Activated gamma-delta T cell treated with Interleukin-2 at 50 U/mL for 16 hours (primary cell): ENCODE measurements at places on chromosomes 1 and 21.

GRCh38 chr1:47507144-47507543, 69.3 kb downstream of the FOXD2 start:
- DNase-seq: no peak

- no peak for DNase-seq
These were observed 7.2 kb downstream of the TRIT1 start for GRCh38 chr1:39876144-39876543.

DNA sequence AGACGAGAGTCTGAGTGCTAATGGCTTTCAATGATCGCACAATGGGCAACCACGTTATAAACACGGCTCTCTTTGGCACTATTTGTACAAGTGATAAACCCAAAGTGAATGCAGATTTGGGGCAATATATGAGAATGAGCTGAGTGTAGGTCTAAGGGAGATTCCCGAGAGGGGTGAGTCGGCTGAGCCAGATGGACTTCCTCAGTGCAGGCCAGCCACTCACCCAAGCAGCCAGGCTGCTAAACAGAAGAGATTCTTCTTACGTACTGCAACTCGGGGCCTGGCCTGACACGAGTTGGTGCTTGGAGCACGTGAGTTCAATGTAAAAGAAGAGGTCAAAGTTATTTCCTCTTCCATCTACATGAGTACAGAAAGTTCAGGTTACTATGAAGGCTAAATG, 6.2 kb upstream of the MIXL1 start:
- DNase-seq: no peak

GRCh38 chr1:9538669-9539164, 548 bp upstream of the SLC25A33 start:
- DNase-seq: no peak

DNA sequence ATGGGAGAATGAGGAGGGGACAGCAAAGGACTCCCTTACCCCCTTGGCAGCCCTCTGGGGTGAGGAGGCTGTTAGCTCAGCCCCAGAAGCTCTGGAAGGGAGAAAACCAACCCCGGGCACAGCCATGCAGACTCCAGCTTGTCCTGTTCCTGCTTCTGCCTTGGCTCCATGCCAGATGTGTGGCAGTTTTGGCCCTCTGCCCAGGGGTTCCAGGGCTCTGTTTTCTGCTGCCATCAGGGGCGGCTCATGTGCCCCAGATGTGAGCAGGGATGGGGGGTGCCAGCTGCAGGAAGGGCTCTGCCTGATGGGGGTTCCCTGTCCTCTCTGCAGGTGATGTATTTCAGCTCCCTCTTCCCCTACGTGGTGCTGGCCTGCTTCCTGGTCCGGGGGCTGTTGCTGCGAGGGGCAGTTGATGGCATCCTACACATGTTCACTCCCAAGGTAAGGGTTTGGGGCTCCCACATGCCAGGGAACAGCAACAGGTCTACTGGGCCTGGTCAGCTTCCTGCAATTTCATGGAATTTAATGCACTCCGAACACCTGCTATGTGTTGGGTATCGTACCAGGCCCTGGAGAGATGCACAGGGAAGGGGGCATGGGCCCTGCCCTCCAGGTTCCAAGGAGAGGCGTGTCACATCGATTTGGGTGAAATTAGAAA, 26.1 kb downstream of the SLC6A17 start:
- no peak for DNase-seq

GRCh38 chr1:208235356-208235981, 8.7 kb downstream of the PLXNA2 start:
- no peak for DNase-seq

DNA sequence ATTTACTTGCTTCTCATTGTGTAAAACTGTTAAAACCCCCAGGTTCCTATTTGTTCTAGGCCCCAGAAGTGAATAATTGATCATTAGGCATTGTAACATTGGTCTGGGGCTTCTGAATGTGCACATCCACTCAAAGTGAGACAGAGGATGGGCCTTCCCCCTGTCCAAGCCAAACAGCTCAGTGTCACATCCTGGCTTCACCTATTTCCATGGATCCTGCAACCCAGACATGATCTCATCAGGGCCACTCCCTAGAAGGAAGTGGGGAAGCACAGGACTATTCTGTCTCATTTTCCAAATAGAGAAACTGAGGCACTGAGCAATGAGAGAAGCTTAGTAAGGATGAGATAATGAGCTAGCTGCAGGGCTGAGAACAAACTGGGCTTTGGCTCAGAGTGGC, 47.4 kb upstream of the TSPAN2 start:
- DNase-seq: no peak

DNA sequence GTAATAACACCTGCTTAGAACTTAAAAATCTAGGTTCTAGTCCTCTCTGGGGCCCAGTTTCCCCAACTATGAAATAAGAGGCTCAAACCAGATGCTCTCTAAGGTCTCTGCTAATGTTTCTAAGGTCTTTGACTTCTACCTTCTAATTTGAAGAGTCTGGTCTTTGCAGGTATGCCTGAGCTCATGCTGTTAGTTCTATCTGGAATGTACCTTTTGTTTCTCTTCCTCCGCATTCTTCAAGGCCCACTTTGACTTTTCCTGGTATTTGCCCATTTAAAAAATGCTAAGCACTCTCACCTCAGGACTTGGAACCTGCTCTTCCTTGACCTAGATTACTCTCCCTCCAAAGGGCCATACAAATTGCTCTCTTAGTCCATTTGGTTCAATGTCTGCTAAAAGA, 13.5 kb downstream of the SLC35D1 start:
- no peak for DNase-seq

DNA sequence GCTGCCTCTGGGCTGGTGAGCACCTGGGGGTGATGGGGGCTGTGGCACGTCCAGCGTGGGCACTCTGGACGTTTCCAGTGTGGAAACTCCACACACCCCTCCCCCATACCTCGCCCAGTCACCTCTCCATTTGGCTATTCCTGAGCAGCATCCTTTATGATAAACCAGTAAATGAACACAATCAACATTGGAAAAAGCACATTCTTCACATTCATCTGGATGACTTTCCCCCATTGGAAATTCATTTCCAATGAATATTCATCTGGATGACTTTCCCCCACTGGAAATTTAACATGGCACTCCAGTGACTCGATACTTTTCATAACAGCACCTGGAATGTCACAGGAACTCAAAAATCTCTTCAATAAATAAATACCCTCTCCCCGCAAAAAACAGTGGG, 104.8 kb upstream of the KRTAP19-8 start:
- DNase-seq: no peak

DNA sequence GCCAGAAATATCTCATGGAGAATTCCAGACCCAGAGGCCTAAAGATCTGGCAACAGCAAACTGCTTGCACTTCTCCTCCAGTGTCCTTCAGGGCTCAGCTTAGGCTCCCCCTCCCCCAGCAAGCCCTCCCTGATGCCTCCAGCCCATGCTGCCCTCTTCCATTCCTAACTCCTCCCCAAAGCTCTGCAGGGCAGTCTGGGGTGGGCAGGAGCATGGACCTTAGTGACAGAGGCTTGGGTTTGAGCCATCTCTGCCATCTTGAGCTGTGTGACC, 436.8 kb downstream of the PTPRU start:
- DNase-seq: no peak

GRCh38 chr1:7405844-7406500, 365.1 kb upstream of the VAMP3 start:
- no peak for DNase-seq

DNA sequence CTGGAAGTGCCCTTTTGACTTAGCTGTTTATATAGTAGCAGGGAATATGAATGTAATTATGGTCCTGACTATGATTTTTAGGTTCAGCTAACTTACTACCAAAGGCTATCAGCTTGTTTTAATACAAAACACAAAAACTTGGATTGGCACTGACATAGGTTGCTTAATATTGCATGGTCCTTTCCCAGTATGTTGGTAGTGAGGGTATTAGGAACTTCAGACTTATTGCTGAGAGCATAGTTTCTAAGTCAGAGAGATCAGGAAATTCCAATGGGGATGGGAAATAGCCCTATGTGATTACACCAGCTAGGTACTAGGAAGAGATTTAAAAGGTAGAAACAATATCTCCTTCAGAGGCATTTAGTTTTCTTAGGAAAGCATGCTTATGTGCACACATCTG, 7.7 kb downstream of the ARID1A start:
- DNase-seq: no peak

- no peak for DNase-seq
These were observed 430.8 kb upstream of the C1orf87 start for GRCh38 chr1:60504206-60504840.

DNA sequence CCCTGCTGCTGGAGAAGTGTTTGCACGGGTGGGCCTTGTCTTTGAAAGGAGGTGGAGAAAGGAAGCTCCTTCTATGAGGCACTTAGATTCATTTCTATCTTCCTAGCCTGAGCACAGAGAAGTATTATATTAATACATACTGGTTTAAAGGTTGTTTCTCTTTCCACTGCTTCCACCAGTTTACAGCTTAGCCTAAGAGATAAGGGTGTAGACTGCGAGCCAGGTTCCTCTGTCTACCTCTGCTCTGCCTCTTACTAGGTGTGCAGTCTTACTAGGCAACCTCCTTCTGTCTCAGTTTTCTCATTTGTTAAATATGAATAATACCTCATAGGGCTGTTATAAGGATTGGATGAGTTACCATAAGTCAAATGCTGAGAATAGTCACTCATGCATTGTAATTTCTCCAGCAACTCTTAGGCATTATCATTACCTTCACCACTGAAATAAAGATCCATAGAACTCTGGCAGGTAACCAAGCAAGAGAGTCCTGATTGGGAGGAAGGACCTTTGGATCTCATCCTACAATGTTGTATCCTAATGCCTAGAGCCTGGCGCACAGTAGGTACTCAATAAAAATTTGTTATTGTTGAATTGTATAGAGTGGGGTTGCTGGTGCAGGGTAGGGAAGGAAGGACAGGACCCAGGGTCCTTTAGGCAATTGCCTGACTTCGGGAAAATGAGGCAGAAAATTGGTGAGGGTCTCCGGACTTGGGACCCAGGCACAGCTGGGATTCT, 95.1 kb downstream of the TBX19 start:
- no peak for DNase-seq

DNA sequence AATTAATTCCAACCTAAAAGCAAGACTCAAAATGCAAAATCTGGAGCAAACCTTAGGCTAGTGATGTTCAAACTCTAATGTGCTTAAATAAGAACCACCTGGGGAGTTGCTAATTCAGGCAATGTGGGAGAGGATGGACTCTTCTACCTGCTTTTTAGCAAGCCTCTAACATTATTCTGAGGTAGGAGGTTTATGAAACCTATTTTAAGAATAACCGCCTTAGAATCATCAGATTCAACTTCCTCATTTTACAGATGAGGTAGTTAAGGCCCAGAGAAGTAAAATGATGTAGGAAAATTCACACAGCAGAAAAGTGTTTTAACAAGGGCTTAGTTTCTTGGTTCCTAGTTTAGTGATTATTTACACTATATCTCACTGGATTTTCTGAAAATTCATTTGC, 8.6 kb upstream of the NTNG1 start:
- no peak for DNase-seq
